NCI-H2081 (cell line): ENCODE measurements at places on chromosomes 5 and 9.

DNA sequence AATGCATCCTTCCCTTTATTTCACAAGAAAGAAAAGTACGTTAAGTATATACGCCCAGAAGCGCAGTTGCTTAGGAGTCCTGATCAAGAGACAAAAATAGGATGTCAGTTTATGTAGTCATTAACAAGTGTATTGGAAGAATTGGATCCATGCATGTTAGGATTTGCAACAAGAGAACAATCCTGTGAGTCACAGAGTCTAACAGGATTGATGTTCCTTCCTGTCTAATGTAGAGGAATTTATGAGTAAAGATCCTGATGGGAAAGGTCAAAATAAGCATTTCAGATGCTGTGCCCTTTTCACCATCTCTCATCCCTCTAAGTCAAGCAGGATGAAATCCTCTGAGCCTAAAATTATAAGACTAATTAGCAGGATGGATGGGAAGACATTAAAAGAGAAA, 406.0 kb upstream of the GRIA1 start:
- no peak for DNase-seq

DNA sequence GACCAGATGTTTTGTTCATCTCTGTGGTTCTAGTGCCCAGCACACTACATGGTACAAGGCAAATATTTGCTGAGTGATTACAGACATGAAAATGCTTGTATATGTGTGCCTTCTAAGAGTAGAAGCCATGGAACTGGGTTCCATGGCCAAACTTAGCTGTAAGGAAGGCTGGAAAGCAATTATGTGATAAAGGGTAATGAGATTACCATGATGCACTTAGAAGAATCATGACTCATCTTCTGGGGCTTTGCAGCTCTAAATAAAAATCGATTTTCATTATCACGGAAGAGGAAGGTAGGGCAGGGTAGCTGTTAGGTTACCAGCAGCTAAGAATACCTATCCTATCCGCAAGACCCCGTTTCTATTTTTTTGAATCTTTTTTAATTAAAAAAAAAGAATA, 28.0 kb downstream of the RFK start:
- no peak for DNase-seq

- no peak for DNase-seq
Measured at GRCh38 chr5:60457233-60457632, 242.7 kb downstream of the DEPDC1B start.

DNA sequence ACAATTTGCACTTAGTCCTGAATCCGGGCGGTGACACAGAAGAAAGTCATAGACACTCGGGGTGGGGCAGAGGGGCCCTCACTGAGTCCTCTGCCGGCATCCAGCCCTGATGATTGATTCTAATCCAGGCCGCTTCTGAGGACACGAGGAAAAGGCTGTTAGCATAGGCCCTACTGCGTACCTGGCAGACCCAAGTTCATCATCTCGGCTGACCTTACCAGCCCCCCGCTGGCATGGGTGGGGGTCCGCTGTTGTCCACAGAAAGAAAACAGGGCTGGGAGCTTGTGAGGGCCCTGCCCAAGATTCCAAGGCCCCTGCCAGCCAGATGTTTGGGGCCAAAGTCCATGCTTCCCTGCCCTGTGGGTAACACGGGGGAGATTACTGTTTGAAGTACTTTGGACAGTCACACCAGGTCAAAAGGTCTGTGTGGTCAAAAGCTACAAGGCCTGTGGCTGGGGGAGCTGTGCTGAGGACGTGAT, 24.5 kb downstream of the ERGIC1 start:
- no peak for DNase-seq

- no peak for DNase-seq
Measured at GRCh38 chr5:28009576-28009975, 971.2 kb upstream of the CDH9 start.
